HepG2 (cell line): ENCODE measurements at places on chromosomes 16 and 17. TPM values are rescaled to one million over a fixed set of nuclear protein-coding genes. Genes with fewer than 3 reads are reported as not detected.
A peak's percentile ranks its signal among the peaks of the same experiment; 100 is the strongest.

SOST gene
- not detected in 2 replicates for total RNA-seq

CD300H gene
- not detected in 2 replicates for total RNA-seq

TBC1D3I gene
- 0.15 TPM in 1 of 2 replicates, not detected in the other for total RNA-seq

DNA sequence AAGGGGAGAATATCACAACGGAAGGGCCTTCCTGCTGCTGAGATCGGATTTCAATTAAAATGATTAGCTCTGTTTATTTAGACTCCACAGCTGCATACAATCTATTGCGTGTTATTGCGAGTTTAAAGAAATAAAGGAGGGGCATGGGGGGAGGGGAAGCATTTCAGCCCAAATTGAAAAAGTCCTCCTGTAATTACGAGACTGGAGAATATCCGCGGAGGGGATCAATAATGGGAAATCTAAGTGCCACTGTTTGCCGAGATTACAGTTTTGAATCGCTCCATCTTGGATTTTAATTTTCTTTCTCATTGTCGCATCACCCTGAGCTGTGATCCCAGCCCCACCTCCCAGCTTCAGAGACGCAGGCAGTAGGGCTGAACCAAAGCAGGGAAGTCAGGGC is 15.7 kb upstream of the RPL38 start:
- H3K4me3 ChIP-seq = no peak overlapping the region
- DNase-seq = no peak
- H3K27me3 ChIP-seq = no peaks in the 10 kb centered on the region; the same call in 1 of the 2 replicates
- no peak overlapping the region for H3K27ac ChIP-seq

DNA sequence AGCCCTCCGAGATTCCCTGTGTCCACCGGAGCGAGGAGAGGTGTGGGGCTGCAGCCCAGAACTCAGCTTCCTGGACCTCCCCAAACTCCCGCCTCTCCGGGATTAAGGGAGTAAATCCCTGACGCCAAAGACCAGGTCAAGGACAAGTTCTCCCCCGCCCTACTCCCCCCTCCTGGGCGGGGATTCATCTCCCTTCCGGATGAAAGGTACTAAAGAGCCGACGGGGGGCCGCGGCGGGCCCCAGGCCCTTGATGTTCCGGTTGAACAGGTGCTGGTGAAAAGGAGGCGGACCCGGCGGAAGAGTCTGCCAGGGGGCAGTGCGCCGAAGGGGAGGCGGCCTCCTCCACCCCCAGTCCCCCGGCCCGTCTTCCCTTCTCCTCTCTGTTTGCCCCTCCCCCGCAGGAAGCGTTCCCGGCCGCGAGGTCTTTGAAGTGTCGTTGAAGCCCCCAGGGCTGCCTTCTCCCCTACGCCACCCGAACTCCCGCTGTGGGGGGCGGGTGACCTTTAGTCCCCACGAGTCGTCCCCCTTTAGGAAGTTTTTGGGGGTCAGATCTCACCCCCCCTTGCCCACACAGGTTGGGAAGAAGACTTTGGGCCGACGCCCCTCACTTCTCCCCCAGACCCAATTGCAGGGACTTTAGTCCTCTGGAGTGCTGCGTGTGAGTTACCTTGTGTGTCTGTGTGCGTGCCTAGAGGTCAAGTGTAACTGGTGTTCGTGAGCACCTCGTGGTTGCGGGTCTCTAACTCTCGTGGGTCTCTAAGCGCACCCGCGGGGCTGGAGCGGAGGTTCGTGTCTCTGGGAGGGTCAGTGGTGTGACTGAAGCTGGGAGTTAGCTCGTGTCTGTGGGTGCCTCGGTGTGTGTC is 1.1 kb upstream of the MLLT6 start:
- DNase-seq = peak; percentile 100
- peak overlapping the region; percentile 99 for H3K27ac ChIP-seq
- H3K4me1 ChIP-seq = peaks cover 64% of the 10 kb centered on the region
- H3K4me3 ChIP-seq = peak overlapping the region; percentile 95
- peaks cover 17% of the 10 kb centered on the region for H3K36me3 ChIP-seq
